GM06990 (cell line): ENCODE measurements at places on chromosomes 4 and X.

DNA sequence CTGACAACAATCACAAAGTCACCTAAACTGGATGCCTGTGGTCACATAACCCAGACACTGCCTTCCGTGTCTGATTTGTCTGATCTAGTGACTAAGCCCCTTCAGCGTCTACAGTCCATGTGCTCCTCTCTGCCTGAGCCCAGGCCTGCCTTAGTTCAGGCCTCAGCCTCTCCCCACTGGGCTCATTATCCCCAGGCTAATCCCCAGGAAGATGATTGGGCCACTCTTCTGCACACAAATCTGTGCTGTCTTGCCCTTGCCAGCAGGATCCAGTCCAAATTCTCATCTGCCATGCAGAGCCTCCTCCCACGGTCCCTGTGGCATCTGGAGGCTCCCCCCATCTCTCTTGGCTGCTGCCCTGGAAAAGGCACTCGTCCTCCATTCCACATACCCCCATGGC is 96.5 kb downstream of the SLC2A9 start:
- no peak for DNase-seq

DNA sequence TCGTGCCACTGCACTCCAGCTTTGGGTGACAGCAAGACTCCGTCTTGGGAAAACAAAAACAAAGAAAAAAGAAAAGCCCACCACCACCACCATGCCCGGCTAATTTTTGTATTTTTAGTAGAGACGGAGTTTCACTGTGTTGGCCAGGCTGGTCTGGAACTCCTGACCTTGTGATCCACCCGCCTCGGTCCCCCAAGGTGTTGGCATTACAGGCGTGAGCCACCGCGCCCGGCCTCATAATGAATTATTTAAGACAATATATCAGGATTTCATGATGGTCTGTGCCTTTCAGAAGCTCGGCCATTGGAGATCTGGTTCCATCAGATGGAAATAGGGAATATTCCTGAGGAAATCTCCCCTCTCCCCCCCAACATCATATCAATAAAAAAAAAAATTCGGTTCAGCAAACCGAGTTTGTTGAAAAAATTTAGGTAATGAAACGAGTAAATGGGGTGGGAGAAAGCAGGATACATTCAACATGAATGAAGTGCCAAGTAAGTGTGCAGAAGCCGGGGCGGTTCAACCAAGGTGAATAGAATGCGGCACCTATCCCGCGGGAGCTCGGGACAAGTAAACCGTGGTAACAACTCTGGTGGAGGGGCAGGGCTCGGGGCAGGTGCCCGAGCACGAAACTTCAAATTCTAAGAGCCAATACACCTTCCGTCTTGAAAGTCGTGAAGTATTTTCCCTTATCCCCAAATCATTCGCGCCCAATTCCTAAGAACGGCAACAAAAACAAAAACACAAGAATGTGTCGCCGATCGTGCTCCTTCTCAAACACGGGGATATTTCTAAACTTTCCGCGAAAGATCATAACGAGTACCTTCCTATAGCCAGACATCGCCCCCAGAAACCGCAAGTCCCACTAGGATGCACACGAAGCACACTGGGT is 773 bp upstream of the TXLNG start:
- DNase-seq = no peak

DNA sequence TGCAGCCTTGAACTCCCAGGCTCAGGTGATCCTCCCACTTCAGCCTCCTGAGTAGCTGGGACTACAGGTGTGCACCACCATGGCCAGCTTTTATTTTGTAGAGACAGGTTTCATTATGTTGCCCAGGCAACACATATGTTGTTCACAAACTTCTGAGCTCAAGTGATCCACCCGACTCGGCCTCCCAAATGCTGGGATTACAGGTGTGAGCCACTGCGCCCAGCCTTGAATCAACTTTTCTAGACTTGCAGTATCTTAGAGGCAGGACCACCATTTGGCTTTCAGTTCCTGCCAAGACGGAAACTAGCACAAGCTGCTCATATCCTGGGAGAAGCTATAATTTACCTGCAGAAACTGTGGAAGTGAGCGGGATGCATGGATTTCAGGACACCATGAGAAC is 19.9 kb downstream of the NAT8L start:
- DNase-seq = no peak

GRCh38 chrX:51837921-51838320 is 55.5 kb upstream of the MAGED1 start:
- DNase-seq = no peak

DNA sequence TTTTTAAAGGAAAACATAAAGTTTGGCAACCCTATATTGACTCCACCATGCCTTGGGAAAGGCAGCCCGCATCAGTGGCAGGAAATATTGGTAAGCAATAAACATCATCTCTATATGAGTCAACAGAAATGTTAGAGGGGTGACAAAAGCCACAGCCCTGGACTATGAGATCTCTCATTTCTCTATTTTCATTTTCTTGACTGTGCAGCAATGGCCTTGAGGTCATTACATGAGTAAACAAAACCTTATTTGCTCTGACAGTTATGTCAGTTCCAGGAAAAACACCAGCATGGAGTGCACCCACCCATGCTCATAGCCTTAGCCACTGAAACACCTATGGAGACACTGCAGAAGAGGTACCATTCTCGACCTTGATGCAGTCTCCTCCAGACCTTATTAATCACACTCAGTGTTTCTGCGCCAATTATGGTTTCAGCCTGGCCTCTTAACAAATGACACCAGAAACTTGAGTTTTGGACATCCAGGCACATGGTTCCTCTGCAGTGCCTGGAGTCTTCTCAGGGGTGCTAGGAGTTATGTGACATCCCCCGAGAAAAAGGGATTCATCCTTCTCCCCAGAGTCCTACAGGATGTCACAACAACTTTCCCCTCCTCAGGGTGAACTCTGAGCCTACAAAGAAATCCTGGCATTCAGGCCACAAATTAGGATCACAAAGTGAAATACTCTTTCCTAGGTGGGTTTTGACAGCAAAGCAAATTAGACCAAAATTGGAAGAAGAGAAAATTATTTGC is 16.0 kb upstream of the HPGD start:
- DNase-seq = peak; percentile 50
